ENCODE measurements at places on chromosomes 1 and 21.

DNA sequence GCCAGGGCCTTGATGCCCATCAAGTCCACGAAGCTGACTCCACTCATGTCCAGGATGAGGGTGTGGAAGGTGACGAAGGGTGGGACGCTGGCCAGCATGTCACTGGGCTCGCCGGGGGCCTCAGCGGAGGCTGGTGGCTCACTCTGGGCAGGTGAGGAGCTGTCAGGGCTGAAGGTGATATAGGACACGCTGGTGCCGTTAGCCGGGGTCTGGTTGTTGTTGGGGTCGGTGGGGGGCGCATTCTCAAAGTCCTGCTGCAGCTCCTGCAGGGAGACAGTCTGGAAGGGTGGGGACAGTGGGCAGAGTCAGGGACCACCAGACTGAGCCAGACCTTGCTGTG is 21.7 kb downstream of the SLC26A9 start:
- no peak for DNase-seq

GRCh38 chr1:90717665-90718410 is 736 bp upstream of the BARHL2 start:
- DNase-seq = no peak

- DNase-seq = no peak
Observed at GRCh38 chr1:11620924-11621323, 33.3 kb downstream of the FBXO2 start.

GRCh38 chr1:147389532-147390184 is 147.2 kb downstream of the CHD1L start:
- peak; percentile 34 for DNase-seq

- DNase-seq = no peak
Observed at GRCh38 chr1:100499194-100499811, 38.6 kb upstream of the GPR88 start.

GRCh38 chr1:207698822-207699483 is 52.9 kb upstream of the CD46 start:
- DNase-seq = peak; percentile 78

DNA sequence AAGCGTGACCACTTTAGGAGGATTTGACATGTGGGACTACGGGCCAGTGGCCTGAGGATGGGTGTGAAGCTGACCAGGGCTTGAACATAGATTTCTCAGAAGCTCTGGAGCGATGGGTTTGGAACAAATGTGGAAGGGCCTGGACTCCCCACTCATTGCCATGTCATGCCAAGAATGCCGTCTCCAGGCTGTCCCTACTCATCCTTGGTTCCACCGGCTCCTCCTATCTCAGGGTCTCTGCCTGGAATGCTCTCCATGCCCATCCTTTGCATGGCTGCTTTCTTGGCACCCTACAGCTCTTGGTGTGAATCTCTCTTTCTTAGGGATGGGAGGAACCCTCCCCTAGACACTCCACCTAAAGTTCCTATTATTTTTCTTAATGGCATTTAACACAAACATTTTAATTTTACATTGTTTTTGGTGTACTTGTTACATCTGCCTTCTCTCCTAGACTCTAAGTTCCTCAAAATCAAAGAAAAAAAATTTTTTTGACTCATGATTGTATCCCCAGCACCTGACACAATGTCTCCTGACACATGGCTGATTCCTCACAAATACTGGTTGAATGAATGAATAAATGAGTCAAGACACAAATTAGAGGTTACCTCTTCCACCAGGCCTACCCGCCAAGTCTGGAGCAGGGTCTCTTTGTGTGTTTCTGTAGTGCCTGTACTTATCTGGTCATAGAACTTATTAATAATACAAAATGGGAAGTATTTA is 114.5 kb downstream of the OMA1 start:
- no peak for DNase-seq

GRCh38 chr1:245870698-245871097 is 636.4 kb downstream of the SMYD3 start:
- no peak for DNase-seq

- DNase-seq = peak; percentile 82
Observed at GRCh38 chr1:212414328-212415106, at the start of gene PACC1. TSS of gene PACC1 (minus strand) at chr1:212414886. CDS start at chr1:212414757, 129 bp downstream.

- no peak for DNase-seq
Observed at GRCh38 chr1:23527366-23527765, 3.7 kb downstream of the E2F2 start.

DNA sequence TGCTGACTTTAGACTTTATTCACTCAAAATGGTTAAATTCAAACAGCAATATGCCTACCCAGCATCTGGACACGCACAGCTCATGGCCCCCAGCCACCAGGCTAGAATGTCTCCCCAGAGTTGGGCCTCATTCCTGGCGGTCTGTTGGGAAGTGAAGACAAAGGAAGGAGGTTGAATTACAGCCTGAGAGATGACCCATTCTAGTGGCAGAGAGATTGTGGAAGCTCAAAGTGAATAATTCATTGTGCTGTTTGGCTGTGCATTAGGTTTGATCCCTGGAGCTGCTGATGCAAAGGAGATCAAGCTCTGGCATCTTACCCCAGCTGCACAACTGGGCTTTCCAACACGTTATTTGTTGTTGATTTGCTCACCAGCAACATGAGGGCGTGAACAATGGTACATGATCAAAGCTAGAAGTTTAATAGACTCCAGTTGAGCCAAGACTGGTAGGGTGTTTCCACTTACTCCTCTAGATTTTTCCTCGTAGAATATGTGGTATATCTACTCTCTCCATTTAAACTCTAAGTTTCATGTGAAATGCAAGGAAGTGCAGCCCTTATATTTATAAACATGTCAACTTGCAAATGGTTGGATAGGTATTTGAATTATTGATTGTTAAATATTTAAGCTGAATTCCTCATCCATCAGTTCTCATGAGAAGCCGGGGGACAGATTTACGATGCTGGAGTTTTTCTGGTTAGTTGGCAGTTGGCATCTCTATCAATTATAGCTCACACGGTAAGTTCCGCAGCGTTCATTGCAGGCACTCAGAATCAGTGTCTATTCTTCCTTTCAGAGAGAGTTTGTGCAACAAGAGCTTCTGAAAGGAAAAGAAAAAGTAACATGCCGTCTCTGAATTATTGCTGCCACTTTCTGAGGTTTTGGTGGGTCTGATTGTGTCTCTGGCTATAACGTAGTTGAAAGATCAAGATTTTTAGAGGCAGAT is 222.7 kb downstream of the TM2D1 start:
- DNase-seq = no peak

DNA sequence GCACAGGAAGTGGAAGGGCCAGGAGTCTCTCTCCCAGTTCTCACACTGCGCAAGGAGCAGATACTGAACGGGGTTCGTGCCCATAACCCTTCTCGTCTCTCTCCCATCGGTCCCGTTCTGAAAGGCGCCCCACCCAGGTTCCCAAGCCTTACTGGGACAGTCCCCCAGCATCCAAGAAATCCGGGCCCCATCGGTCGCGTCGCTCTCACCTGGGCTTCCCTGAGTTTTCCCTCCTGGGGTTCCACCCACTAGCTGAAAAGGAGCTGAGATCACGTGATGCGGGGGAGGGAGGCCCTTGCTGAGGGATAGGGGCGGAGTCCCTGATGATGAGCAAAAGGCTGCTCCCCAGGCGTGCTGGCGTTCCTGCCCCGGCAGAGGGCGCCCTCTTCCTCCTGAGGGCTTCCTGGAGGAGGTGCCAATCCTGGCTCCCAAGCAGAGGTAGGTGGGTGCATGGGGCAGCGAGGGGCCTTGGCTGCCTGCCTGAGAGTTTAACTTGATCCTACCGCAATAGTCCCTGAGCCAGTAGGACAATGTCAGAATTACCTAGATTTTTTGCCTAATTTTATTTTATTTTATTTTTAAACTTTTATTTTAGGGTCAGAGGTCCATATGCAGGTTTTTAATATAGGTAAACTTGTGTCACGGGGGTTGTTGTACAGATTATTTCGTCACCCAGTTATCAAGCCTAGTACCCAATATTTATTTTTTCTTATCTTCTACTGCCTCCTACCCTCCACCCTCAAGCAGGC is at the start of gene SPOCD1:
TSS of gene SPOCD1 (minus strand) at position 271 of the 749 bp plus-strand sequence. CDS start 689 bp downstream, outside the sequence.
- peak; percentile 94 for DNase-seq

- DNase-seq = no peak
Observed at GRCh38 chr1:226700861-226701260, 38.2 kb downstream of the ITPKB start.

- DNase-seq = no peak
Observed at GRCh38 chr1:184479435-184480167, 92.8 kb downstream of the C1orf21 start.

DNA sequence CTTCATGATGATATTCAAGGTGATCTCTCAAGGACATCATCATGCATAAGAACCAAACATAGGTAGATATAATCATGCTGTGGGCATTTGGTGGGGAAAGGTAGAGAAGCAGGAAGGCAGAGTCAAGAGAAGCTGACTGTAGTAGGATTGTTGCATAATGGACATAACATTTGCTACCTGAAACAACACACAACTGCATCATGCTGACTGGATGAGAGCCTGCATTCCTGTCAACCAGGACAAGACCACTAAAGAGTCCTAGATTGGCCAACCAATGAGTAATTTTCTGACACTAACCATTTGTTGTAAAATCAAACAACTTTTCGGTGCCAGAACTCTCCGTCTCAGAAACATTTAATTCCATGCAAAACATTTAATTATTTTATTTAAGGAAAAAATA is 377.2 kb downstream of the PLPP3 start:
- DNase-seq = no peak

DNA sequence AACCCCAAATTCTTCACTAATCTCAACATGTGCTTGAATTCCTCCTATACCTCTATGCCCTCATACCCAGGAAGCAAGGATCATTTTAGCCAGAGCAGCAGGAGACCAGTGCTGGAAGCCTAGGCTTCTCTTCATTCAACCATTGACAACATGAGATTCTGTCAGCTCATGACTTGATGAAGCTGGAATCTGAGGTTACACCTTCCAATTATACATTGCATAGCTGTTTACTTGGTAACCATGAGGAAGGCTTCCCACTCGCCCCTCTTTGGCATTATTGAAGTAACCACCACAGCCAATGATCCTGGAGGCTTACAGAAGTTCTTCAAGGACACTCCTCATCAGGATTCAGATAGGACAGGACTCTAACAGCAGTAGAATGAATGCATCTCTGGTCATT is 160.3 kb downstream of the TPR start:
- DNase-seq = no peak

DNA sequence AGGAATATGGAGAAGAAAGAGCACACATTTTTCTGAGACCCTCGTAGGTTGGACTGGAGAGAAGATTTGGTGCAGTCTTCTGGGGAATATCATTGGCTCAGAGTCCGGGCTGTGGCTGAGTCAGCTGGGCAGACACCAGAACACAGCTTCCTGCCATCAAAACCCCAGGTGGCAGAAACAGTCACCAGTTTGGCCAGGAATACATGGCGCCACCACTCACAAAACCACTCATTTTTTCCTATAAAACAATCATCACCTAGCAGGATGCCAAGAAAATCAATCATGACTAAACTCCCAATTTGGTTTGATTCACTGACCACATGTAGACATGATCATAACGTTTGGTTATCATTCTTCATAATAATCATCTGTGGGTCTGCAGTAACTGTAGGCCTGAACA is 178.1 kb upstream of the PBX1 start:
- DNase-seq = no peak

- no peak for DNase-seq
Observed at GRCh38 chr1:91889717-91890459, 3.9 kb upstream of the TGFBR3 start.

DNA sequence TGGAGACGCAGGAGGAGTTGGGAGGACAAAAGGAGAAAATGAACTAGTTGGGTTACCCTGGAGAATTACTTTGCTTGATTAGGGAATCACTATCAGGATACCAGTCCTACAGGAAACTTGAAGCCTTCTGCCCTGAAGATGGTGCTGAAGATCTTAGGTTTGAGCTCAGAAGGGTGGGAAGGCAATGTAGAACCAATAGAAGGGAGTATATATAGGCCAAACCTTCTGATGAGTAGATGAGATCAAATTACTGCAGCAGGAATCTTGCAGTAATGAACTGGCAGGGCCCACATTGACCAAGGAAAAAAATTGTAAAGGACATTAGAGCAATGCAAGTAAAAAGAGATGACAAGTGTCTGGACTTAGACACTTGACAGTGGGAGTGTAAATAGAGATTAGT is 116.3 kb upstream of the CACYBP start:
- DNase-seq = peak; percentile 16

DNA sequence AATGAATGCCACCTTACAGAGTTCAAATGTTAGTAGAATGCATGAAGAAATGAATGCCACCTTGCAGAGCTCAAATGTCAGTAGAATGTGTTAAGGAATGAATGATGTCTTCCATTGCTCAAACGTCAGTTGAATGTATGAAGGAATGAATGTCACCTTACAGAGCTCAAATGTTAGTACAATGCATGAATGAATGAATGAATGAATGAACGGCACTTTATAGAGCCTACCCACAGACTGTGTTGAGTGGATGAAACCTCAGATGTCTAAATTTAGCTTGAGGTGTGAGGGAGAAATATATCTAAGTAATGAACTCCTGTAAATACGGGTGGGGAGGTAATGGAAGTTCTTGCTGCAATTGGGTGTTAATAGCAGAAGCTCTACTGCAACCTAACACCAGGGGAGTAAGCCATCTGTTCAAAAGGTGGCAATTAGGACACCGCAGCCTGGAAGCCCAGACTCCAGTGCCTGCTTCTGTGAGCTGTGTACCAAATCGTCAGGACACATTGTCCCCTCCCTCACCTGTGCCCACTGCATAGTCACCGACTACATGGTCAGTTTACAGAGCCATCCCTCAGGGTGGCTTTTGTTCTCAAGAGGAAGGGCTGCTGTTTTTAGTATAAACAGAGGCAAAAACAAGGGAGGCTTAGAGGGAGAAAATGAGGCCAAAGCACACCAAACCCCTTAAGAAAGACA is 26.7 kb downstream of the SUSD4 start:
- DNase-seq = no peak

GRCh38 chr1:109790735-109791494 is 27.2 kb upstream of the EPS8L3 start:
- peak; percentile 22 for DNase-seq

DNA sequence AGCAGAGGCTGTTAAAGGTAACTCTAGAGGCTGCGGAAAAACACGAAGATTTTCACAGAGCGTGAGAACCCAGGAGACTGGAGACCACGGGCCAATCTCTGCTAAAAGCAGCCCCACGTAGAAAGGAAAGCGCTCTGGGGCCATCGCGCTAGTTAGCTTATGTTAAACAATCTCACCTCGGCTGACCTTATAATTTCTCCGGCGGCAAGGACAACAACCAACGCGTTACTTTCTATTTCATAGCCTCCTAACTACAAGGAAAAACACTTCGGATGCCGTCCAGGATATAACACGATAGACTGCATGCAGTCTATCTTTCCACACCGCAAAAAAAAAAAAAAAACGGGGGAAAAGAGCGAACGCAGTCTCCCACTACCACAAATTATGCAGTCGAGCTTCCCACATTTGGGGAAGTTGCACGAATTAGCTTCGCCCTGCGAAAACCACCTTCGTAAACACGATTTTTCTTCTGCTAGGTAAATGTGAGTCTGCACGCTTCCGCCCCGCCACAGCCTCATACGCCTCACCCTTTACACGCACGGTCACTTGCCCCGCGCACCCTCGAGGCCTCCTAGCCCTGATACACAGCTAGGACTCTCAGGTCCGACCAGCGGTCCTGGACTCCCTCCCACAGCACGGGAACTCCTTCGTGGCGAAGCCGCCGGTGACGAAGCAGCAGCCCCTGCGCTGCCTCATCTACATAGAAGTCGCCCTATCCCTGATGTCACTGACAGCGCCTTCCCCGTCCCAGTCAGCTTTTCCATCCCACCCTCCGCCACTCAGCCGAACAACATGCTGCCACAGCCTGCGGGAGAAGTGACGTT is 87.8 kb downstream of the PRKAB2 start:
- DNase-seq = no peak

- no peak for DNase-seq
Observed at GRCh38 chr1:172882791-172883386, 167.9 kb downstream of the TNFSF18 start.

Measured in hematopoietic multipotent progenitor cell treated with erythropoietin and hydrocortisone succinate and interleukin-3 and kit ligand, for 15 days (in vitro differentiated cells).